ENCODE measurements at places on chromosomes 6 and 20. TPM values are rescaled to one million over a fixed set of nuclear protein-coding genes. Genes with fewer than 3 reads are reported as not detected.

DNA sequence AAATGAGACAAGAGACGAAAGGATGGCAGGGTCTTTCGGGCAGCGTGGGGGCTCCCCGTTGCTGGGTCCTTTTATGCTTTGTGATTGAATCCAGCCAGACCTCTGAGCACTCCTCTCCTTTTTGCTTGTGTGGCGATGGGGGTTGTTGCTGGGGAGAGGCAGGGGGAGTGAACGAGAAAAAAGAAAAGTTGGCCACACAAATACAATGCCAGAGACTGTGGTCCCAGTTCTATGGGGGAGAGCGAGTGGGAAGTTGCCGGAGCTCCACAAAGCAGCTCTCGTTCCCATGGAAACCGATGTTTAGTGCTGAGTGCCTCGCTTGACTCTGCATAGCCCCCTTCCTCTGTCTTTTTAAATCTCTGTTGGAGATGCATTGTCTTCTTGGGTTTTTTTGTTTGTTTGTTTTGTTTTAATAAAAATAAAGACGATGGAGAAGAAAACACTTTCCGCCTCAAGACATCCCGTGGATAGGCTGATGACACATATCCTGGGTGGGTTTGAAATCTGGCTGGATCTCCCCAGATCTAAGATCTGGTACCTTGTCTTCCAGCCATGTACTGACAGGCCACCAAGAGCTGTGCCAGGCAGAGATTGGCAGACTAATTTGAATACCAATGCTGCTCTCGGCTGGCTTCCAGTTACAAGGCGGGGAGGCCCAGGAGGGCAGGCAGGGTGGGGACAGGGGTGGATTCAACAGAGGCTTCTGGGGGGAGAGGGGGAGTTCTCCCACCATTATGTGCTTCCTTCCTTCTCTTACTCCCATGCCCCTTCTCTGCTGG is 529.3 kb downstream of the QKI start:
- no peak for DNase-seq

DNA sequence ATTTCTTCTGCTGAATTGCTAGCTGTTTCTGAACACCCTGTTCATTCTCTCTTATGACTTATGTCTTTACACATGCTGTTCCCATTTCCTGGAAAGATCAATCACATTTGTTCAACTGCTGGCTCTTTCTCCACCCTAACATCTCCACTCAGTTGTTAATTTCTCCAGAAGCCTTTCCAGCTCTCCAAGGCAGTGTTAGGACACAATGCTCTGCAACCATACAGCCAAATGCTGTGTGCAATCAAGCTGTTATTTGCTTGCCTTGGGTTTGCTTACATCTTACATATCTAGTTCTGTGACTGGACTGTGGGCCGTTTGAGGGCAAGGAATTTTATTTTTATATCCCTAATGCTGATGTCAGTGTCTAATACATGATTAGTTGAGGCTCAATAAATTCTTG is 24.2 kb upstream of the CITED2 start:
- DNase-seq: no peak

DNA sequence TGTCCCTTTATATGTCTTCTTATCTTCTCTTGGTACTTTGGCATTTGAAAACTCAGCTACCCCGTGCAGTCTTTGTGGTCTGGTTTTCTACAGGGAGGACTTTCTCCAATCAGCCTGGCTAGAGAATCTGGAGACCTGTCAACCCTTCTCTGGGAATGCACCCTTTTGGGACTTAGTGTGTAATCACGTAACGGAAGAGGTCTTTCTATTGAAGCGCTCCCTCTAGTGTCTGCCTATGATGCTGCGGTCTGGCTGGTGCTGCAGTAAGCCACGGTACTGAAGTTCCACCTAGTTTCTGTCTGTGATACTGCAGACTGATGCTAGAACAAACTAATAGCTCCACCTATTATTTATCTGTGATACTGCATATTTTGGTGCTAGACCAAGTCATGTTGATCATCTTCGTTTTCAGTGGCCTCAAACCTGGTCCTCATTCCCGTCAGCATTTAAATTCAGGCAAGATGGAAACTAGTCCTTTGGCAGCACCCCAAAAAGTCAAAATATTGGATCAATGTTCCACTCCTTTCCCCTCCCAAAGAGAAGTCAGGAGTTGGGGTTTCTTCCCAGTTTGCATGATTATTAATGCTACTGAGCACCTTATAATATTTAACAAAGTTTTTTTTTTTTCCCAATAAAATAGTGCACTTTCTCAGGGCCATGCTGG is 12.5 kb upstream of the SIRPB2 start:
- peak; percentile 84 for DNase-seq

- no peak for DNase-seq
Observed at GRCh38 chr6:44906761-44907160, 421.4 kb upstream of the RUNX2 start.

GRCh38 chr20:58893355-58894120 is 41.0 kb downstream of the GNAS start:
- peak; percentile 38 for DNase-seq

- DNase-seq: peak; percentile 20
Observed at GRCh38 chr20:61896058-61896961, 169.4 kb downstream of the TAF4 start.

GRCh38 chr6:66032626-66033025 is 325.6 kb upstream of the EYS start:
- no peak for DNase-seq

DNA sequence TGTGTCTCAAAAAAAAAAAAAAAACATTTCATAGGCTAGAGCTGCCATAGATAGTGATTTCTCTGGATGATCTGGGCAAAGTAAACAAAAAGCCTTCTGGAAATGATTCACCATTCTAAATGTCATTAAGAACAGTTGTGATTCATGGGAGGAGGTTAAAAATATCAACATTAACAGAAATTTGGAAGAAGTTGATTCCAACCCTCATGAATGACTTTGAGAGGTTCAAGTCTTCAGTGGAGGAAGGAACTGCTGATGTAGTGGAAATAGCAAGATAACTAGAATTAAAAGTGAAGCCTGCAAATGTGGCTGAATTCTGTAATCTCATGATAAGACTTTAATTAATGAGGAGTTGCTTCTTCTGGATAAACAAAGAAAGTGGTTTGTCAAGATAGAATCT is 26.8 kb upstream of the MMP24 start:
- DNase-seq: no peak

- DNase-seq: no peak
Observed at GRCh38 chr20:63065911-63066310, 59.1 kb upstream of the BHLHE23 start.

DNA sequence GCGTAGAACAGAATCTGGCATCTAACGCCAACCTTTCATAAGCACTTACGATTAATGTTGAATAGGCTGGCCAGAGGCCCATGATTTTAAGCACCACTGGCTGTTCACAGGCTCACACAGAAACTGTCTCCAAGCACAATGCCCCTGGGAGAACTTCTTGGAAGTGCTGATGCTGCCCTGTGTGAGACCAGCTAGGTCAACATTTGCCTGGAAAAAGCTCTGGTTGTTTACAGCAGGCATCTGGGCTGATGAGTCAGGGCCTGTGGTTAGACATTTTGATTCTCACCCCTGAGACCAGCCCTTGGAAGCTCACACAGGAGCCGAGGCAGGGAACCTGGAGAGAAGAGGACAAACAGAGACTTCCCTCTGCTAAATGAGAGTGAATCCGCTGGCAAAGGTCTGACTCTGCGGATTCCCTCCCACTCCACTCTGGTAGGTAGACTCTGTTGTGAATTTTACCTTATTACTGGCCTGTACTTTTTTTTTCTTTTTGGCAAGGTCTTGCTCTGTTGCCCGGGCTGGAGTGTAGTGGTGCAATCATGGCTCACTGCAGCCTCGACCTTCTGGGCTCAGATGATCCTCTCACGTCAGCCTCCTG is 6.8 kb upstream of the SULF2 start:
- no peak for DNase-seq

DNA sequence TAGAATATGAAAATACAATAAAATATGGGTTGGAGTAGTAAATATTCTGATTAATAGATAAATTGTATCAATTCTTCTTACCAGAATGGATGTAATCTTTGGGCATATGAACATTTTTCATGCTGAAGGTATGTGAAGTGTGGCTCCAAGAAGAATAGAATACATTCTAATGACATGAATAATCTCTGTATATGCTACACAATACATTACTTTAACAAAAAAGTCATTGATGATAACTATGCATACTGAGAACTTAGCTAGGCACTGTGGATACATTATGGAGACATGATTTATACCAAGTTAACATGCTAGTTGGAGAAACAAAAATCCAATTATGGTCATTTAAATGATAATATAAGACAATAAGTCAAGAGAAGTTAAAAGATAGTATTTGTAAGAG is 62.7 kb upstream of the HDAC2 start:
- DNase-seq: no peak

DNA sequence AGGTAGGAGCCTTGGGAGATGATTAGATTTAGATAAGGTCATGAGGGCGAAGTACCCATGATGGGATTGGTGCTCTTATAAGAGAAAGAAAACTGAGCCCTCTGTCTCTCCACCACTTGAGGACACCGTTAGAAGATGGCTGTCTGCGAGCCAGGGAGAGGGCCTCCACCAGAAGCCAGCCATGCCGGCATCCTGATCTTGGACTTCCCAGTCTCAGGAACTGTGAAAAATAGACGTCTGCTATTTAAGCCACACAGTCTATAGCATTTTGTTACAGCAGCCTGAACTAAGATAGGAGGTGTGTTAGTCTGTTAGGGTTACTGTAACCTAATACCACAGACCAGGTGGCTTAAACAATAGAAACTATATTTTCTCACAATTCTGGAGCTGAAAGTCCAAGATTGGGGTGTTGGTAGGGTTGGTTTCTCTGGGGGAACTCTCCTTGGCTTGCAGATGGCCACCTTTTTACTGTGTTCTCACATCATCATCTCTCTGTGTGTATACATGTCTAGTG is 38.0 kb upstream of the ADGRF1 start:
- no peak for DNase-seq

DNA sequence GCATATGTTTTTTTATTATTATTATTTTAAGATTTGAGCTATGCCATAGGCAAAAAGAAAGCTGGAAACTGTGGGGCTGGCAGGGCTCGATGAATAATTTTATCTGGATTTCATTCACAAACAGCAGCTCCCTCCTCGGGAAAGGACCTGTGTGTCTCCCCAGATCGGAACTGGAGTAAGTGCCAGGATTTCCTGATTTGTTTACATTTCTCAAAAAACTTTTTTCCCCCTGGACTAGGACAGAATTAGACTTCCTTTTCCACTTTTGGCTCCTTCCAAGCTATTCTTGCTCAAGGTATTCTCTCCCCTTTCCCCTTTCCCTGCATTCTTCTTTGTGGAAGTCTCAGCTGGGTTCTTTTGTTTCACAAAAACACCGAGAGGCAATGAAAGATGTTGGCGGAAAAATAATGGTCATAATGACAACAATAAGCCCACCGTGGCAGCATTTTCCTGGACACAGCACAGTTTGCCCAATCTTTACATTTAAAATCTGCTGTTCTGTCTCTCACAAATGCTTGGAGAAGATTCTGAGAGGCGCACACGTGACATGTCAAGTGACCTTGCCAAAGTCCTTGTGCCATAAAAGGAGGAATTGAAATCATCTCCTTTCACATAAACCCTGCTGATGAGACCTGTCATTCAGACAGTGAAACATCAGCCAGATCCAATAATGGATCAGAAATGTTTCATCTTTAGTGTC is 85.8 kb upstream of the PREP start:
- no peak for DNase-seq

- no peak for DNase-seq
Observed at GRCh38 chr20:37552415-37552814, 24.7 kb upstream of the BLCAP start.

- no peak for DNase-seq
Observed at GRCh38 chr6:11055127-11055627, 11.1 kb upstream of the ELOVL2 start.

DNA sequence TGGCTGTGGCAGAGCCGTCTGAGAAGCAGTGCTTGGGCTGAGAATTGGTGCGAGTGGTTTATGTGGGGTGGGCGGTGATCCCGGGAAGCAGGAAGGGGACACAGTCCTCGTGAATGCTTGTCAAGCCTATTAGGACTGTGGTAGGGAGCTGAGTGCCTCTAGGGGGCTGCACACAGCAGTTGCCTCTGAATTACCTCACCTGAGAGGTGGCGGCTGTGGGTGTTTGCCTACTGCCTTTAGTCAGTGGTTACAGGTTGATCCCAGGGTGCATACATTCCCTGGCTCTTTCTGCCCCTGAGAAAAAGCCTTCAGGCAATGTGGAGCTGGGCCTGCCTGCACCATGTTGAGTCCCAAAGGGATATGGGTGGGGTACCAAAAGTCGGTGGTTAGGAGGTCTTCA is 5.2 kb downstream of the AP5S1 start:
- no peak for DNase-seq

DNA sequence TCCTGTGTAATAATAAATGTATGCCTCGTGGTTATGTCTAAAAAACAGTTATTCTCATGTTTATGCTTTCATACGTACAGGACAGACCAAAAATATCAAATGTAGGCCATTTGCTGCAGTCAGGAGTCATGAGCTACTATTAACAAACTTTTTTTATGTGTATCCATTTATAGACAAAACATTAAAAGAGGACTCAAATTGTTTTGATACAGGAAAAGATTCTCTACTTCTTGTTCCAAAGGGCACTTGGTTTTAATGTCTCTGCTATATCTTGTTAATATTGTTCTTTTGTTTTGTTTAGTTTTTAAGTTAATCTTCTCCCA is 155.2 kb downstream of the ZDHHC14 start:
- DNase-seq: no peak

DNA sequence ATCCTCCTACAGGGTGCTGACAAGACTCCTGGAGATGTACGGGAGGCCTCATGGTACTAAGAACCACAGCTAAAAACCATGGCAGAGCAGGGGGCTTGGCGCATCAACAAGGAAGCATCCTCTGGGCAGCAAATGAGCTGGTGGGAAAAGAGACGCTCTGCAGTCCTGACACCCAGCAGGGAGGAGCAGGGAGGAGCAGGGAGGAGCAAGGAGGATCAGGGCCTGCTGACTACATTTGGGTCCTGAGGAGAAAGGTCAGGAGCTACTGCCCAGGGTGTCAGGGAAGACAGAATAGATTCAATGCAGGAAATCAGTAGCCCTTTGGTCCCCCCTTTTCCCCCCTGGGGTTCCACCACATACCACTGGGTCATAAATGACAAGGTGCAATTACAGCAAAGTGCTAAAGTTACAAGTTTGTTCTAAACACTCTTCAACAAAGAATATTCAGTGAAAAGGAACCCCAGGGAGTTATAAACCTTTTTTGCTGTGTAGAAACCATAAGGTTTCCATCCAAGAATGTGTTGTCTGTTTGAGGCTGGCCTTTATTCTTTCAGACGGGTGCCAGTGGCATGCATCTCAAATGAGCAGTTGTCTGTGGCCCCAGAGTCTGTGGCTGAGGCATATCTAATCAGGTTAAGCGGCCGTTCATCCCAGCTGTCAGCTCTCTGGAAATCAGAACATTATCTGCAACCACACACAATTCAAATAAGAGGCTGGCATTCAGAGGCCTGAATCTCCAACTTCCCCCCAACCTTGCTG is 325.0 kb downstream of the CDC5L start:
- no peak for DNase-seq

The CYP39A1 gene
- total RNA-seq: not detected

The SLC24A3 gene
- total RNA-seq: not detected

The TMEM14C gene
- 66.6 TPM for total RNA-seq

The BACH2 gene
- total RNA-seq: 59.4 TPM

The RBPJL gene
- not detected for total RNA-seq

The C20orf204 gene
- total RNA-seq: 4.8 TPM

The SEL1L2 gene
- not detected for total RNA-seq

The SLC52A3 gene
- total RNA-seq: not detected

The SPTLC3 gene
- 1.1 TPM for total RNA-seq

Measured in activated CD4-positive, alpha-beta T cell treated with anti-CD3 and anti-CD28 coated beads, Interleukin-2, amount 10 ng/mL, durations not matched to agents 7 days and 5 days (primary cell).